Fibroblast of skin of abdomen (primary cell): ENCODE measurements at places on chromosomes 5 and 9.

DNA sequence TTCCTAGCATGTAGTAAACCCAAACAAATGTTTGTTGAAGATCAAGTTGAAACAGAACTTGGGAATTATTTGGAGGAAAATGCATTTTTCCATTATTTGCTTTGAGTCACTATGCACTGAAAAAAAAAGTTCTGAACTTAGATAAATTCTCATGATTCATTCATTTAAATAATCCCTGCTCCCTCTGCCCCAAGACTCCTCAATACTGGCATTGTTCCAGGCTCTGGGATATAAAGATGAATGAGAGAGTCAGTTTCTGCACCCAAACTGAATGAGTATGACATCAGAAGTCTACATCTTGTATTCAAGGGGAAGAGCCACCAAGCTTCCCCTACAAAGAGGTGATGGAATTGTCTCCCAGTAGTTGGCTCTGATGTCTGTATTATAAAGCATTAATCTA lies 123.9 kb downstream of the SEC61B start:
- DNase-seq, result peak; percentile 74

- DNase-seq, result no peak
These were observed 13.8 kb downstream of the ST8SIA4 start for GRCh38 chr5:100889165-100889743.

GRCh38 chr5:64632251-64632650 lies 58.1 kb upstream of the SHISAL2B start:
- peak; percentile 4 for DNase-seq

GRCh38 chr9:37839496-37840461 lies 39.2 kb downstream of the DCAF10 start:
- DNase-seq, result peak; percentile 2

DNA sequence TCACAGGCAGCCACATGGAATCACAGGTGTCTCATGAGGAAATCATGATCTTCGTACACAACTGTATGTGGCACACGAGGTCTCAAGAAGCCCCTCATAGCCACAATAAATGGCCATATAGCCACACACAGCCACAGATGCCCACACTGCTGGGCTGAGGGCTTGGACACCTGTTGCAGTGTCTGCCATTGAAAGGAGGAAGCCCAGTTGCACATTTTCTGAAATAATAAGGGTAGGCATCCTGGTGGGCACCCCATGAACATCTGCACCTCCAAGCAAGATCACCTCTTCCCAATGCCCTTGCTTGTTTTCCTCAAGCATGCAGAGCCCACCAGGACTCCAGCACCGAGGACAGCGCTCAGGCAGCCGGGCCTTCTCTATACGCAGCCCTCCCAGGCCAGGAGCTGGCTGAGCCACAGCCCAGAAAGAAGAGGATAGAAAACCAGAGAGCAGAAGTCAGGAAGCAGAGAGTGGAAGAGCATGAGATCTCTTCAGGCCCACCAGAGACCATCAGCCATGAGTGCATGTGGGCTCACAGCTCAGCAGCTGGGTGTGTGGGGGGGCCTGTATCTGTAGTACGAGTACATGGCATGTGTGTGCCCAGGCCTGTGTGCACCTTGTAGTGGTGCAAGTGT lies 1.0 kb upstream of the ACSL6 start:
- peak; percentile 72 for DNase-seq

DNA sequence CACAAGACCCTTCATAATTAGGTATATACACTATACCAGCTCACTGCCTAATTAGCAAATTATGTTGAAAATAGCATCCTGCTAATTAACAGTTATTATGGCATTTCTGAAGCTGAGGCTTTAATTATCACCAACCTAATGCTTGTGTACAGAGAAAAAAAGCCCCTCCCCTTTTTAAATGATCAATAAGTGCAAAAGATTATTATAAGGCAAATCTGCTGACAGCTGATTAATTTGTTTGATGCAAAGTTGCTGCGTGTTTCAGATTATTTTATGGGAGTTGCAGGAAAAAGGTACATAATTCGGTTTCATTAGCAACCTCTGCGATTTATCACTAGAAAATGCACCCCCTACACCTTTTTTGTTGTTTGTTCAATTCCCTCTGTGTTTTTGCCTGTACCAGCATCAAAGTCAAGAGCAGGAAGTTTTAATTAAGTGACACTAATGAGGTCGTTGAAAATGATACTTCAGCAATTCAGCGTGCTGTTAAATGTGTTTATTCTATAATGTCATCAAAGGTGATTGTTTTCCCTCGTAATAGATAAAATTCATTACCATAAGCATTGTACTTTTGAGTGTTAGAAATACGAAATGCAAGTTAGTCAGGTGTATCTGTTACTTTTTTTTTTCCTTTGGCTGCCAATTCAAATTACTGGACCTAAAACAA lies 170.0 kb downstream of the EBF1 start:
- DNase-seq, result no peak

DNA sequence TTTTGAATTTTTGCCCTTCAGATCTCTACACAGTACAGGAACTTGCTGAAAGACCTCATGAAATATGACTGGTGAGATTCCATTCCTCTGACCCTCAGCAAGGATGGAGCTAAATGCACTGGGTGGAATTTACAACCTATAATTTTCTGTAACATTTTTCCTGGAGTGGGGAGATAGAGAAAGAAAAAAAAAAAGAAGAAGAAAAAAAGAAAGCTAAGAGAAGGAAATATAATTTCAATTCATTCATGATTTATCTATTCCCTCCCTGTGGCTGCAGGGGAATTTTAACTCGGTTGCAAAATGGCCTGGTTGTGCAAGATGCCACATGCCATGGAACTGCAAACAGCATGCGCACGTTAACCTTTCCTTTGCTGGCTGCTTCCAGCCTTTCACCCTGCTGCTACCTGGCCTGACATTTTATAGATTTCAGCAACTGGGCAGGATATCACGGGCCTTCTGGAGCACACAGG lies 155.4 kb downstream of the FSTL4 start:
- DNase-seq, result peak; percentile 38

DNA sequence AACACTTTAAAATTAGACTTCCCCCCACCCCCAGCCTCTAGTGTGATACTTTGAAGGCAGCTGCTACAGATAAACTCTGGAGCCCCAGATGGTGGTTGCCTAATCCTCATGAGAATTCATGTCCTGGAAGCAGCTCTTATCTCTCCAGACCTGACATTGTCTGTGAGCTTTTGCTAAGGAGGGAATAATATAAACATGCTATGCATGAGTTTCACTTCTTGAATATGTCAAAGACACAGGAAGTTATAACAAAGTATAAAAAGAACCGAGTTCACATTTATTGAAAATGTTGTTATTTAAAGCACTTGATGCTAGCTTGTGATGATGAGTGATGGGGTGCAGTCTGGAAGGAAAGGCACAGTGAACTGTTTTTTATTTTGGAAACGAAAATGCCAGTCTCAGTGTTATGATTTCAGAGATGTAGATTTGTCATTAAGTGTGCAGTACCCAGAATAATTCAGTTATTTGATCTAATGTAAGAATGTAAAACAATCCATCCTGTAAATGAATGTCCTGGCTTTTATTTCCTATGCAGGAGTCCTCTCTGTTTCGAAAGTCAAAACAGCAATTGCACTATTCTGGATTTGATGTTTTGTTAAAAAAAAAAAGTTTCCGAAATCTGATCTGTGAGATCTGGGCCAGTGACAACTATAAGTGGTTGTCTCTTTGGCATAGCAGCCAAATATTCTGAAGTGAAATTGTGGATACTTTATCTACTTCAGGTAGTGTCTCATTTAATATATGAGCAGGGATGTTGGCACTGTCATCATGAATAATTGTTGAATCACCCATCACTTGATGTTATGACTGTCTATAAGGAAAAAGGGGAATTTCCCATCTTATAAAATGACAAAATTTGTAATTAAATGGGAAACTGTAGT lies 77.0 kb downstream of the ZCCHC7 start:
- peak; percentile 10 for DNase-seq

DNA sequence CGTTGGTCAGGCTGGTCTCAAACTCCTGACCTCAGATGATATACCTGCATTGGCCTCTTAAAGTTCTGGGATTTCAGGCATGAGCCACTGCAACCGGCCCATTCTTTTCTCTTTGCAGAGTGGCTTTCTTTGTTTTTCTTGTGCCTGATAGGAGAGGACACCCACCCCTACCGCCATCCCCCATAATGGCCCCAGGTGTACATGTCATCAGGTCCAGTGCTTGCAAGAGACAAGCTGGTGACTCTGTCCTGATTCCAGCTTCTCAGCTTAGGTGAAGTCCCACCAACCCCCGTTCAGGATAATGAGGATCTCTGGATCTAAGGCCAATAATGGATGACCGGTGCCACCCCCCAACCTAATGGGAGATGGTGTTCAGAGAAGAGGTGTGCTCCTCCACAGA lies 2.3 kb upstream of the AIF1L start:
- no peak for DNase-seq

DNA sequence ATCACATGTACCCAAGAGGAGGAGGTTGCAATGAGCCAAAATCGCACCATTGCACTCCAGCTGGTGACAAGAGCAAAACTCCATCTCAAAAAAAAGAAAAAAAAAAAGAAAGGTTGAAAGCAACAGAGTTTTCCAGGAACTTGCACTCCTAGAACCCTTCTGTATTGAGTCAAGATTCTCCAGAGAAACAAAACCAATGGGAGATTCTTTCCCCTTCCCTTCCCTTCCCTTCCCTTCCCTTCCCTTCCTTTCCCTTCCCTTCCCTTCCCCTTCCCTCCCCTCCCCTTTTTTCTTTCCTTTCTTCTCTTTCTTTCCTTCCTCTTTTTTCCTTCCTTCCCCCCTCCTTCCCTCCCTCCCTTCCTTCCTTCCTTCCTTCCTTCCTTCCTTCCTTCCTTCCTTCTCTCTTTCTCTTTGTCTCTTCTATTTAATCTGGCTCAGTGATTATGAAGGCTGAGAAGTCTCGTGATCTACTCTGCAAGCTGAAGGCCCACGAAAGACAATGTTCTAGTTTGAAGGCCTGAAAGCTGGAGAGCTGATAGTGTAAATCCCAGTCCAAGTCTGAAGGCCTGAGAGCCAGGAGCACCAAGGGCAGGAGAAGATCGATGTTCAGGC lies 59.6 kb upstream of the CNTLN start:
- DNase-seq, result no peak

- DNase-seq, result no peak
These were observed 15.6 kb upstream of the BICD2 start for GRCh38 chr9:92780206-92780605.

DNA sequence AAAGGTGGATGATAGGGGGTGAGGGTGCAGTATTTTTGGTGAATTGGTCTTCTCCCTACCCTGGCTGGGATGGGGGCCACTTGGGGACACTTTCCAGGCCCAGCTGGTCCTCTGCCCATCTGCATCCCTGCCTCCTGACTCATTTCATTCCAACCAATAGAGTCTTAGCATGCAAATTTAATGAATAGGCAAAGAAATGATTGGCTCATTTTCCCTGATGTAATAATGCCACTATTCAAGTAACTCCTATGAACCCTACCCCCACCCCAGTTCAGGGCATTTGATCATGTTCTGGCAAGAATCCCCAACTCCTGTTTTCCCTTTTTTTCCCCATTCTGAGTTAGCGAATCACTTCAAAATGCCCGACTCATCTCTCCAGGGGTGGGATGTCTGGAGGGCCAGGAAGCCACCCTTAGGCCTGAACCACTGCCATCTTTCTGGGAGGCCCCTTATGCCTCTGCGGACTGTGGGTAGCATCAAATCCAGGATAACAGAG lies 56.7 kb downstream of the PCDH1 start:
- DNase-seq, result peak; percentile 98

DNA sequence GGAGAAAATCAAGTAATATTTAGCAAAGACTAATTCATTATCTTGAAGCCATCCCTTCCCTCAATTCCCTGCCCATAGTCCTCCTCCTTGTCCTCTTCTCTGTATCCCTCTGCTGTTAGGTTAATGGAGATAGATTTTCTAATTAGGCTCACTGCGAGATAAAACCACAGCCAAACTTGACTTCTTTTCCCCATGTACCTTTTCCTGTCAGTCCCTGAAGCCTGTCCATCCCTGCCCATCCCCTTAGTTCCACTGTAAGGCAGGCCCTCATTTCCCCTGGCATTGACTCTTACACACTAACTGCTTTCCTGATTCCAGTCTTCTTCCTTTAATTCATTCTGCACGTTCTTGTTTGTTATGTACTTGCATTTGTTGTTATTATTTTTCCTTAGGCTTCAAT lies 1.2 kb downstream of the TLR4 start:
- DNase-seq, result no peak

DNA sequence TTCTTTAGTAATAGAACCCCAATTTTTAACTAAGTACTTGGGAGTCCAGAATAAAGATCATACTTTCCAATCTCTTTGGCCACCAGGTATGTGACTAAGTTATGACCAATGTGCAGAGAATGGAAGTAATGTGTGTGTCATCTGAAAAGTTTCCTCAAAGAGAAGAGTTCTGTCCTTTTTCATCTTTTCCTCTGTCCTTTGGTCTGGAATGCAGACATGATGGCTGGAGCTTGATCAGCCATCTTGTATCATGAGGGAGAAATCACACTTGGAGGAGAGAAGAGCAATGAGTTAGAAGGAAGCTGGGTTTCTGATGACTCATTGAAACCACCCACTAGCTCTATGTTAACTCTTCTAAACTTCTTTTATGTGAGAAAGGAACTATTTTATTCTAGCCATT lies 5.5 kb upstream of the CPEB4 start:
- no peak for DNase-seq

GRCh38 chr9:101453776-101454570 lies 18.4 kb upstream of the ALDOB start:
- peak; percentile 29 for DNase-seq

GRCh38 chr9:70438341-70438928 lies 24.0 kb upstream of the KLF9 start:
- peak; percentile 46 for DNase-seq

DNA sequence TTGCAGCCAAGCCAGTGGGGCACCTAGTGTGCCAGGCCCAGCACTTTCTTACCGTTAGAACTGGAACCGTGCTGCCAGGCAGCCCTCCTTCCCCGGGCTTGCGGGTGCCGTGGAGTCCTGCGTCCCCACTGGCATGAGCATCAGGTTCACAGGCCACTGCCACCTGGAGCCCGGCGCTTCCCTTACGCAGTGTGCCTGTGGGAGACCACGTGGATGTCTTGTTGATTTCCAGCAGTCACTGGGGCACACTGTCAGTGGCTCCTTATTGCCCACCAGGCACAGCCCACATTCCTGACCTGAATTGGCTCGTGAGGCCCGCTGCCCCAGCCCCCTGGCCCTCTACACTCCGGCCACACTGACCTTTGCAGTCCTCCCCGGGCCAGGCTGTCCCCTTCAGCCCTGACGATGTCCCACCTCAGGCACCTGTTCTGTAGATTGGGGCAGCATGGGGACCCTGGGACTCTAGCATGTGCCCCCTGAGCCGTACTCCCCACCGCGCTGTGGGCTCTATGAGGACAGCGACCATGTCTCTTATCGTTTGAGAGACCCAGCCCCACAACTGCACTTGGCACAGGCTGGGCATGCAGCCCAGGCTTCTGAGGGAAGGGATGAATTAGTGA lies 10.4 kb upstream of the CEL start:
- DNase-seq, result no peak

- peak; percentile 75 for DNase-seq
These were observed 11.4 kb downstream of the VDAC1 start for GRCh38 chr5:133993185-133993936.

GRCh38 chr5:170276140-170276539 lies 21.4 kb downstream of the LCP2 start:
- DNase-seq, result no peak

GRCh38 chr9:133049043-133049442 lies 12.7 kb upstream of the CEL start:
- no peak for DNase-seq

- no peak for DNase-seq
These were observed 50.6 kb downstream of the KCNT1 start for GRCh38 chr9:135752281-135753204.
